ENCODE measurements at places on chromosomes 1 and 21.

- DNase-seq: no peak
Measured at GRCh38 chr21:46058431-46059145, 39.3 kb upstream of the COL6A2 start.

DNA sequence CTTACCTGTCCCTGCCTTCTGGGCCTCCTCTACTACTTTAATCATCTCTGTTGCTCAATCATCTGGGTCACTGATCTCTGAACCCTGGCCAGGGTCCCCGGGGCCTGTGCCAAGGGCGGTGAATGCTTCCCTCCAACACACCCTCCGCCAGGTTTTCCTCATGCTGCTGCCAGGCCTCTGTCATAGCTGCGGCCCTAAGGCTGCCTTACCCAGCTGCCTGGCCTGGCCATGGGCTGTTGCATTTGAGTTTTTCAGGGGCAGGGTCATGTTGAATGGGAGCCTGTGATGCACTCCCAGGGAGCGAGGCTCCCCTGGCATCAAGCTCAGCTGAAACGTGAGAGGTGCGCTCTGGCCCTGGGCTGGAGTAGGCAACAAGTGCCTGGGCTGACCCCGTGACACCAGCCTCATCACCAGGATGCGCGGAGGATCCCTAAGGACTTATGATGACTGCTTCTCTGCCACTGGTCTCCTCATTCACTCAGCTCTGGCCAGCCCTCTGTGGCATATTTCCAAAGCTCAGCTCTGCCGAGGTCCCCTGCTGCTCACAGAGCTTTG lies 7.6 kb downstream of the EDN2 start:
- no peak for DNase-seq

DNA sequence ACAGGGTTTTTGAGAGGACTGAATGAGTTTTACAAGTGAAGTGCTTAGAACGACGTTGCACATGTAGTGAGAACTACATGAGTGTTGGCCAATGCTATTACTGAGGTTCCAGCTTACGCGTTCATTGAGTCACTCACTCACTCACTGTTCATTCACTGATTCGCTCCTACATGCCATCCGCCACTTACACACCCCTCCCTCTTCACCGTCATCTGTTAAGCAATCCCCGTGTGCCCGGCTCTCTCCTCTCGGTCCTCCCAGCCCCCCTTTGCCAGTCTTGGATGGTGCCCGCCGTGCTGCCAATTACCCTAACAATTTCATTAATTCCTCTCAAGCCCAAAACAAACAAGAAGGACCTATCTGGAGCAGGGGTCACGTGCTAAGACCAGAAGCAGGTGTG lies 27.3 kb upstream of the EPHA2 start:
- peak; percentile 80 for DNase-seq

GRCh38 chr1:38253314-38253713 lies 206.7 kb upstream of the POU3F1 start:
- DNase-seq: no peak

DNA sequence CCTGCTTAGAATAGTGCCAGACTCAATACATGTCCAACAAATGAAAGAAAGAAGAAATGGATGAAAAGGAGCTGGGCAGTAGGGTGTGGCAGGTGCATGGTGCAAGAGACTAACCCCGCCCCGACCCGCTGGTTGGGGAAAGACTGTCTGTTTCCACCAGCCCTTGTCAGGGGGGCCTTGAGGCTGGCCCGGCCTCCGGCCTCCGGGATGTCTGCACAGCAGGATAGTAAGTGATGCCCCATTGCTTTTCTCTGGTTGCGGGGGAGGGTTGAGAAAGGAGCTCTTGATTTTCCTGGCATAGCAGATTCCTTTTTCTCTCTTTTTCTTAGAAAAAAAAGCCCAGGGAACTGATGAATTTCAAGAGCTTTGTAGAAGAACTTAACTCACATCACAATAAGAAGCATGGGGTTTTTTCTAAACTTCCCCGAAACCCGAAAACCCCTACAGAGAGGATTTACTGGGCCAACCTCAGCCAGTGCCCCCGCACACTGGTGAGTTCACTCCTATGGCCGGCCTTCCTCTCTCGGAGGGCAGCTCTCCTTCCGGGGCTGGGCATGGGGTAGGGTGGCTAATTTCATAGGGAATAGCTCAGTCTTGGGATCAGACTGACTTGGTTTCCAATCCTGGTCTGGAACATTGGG lies 12.5 kb upstream of the TTC22 start:
- DNase-seq: no peak

DNA sequence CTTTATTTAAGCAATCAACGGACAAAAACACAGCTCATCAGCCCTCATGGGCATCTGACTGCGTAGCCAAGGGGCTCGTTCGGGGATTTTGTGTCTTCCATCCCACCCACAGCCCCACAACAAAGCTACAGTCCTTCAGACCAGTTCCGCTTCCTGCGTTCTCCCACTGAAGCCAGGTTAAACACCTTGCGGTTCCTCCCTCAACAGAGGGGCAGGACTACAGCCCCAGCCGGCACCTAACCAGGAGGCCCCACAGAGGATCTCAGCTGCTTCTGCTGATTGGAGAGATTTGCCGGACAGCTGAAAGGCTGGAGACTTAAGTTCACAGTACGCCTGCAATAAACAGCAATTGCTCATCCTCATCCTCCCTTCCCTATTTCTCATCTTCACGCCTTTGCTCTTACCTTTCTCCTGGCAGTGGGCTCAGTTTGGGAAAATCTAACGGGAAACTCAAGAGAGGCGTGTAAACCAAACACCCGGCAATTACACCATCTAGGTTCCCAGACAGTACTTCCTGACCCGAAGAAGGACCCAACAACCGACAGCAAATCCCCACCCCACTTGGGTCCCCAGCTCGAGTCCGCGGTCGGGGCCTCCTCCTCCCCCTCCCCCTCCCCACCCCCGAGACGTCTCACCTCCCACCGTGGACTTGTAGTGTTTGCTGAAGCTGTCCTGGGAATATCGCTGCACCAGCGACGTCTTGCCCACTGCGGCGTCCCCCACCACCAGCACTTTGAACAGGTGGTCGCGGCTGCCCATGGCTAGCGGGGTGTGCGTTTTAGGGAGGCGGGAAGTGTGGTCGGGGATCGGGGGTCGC lies 876 bp downstream of the RAB29 start:
- no peak for DNase-seq

DNA sequence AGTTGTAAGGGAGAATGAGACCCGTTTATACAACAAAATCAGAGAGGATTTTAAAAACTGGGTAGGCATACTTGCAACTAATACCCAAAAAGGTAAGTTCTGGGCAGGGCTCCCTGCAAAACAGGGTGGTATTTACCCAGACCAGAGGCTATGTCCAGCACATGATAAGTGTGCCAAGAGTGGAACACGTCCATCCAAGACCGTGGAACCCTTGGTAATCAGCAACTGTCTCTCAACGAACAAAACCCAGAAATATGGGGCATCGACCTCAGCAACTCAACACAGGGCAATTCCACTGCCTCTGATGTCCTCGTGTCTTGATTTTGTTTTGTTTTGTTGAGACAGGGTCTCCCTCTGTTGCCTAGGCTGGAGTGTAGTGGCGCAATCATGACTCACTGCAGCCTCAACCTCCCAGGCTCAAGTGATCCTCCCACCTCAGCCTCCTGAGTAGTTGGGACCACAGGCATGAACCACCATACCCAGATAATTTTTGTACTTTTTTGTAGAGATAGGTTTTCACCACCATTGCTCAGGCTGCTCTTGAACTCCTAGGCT lies 26.7 kb upstream of the MX1 start:
- DNase-seq: no peak

DNA sequence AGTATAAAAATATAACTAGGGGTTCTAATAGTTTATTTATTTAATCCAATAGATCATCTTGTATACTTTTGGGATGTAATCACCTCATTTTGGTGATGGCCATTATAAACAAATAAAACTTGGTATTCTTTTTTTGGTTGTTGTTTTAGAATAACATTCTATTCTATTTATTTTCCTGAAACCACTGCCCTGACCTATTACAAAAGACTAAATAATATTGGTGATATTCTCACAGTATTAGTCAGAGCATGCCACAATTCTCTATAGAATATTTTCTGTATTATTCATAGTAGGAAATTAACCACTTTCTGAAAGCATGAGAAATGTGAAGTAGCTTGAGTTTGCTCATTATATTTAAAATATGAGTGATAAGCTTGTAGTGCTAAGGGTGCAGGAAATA lies 54.1 kb upstream of the LRRC7 start:
- no peak for DNase-seq

- no peak for DNase-seq
Measured at GRCh38 chr1:235725434-235725833, 75.8 kb upstream of the GNG4 start.

DNA sequence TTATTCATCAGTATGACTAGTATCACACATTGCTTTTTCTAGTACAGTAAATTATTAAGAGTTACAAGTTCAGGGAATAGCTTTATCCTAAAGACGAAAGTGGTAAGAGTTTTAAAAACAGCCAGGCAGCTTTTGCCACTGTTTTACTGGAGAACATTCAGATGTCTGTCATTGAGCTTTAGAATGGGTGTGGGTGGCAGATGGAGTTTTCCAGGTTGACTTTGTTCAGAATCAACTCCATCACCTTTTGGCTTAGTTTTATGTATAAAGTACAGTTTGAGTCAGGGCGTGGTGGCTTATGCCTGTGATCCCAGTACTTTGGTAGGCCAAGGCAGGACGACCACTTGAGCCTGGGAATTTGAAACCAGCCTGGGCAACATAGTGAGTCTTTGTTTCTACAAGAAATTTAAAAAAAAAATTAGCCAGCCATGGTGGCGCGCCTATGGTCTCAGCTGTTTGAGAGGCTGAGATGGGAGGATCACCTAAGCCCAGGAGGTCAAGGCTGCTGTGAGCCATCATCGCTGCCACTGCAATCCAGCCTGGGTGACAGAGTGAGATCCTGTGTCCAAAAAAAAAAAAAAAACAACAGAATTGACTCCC lies 29.9 kb upstream of the PLEKHM2 start:
- DNase-seq: no peak

DNA sequence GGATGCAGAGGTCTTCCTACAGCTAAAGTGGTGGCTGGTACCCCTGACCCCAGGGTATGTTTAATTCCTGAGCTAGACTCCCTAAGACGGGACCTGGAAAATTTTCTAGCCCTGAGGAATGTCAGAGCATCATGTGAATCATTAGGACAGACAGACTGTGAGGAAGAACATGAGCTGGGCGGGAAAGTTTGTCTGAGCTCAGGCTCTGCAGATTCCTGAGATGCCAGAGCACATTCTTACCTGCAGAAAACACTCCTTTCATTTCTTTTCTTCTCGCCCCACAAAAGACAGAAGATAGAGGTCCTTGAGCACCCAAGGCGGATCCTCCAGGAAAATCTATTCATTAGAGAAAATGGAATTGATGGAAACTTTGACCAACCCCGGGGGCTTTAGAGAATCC lies 6.5 kb downstream of the CAPN2 start:
- DNase-seq: no peak

- DNase-seq: no peak
Measured at GRCh38 chr1:44778705-44779576, 3.6 kb downstream of the RPS8 start.

GRCh38 chr1:205505076-205505729 lies 734 bp downstream of the CDK18 start:
- no peak for DNase-seq

- DNase-seq: peak; percentile 84
Measured at GRCh38 chr1:187691439-187691838, 862.7 kb downstream of the PLA2G4A start.

- DNase-seq: no peak
Measured at GRCh38 chr1:82411605-82412004, 610.9 kb downstream of the ADGRL2 start.

- DNase-seq: no peak
Measured at GRCh38 chr1:211925016-211925415, 94.5 kb upstream of the LPGAT1 start.

DNA sequence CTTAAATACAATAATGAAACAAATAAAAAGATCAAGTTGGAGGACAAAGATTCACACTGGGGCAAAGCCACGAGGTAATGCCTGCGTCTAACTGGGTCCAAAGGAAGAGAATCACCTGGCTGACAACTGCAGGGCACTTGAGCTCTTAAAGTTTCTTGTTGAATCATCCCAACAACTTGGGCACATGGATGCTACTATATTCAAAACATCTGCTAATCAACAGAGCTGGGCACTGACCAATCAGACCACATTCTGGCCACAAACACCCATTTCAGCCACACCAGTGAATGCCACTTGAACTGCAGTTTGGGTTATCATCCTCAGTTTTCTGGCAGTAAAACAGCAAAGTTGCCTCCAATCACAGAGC lies 51.0 kb downstream of the ABCA4 start:
- DNase-seq: peak; percentile 66

DNA sequence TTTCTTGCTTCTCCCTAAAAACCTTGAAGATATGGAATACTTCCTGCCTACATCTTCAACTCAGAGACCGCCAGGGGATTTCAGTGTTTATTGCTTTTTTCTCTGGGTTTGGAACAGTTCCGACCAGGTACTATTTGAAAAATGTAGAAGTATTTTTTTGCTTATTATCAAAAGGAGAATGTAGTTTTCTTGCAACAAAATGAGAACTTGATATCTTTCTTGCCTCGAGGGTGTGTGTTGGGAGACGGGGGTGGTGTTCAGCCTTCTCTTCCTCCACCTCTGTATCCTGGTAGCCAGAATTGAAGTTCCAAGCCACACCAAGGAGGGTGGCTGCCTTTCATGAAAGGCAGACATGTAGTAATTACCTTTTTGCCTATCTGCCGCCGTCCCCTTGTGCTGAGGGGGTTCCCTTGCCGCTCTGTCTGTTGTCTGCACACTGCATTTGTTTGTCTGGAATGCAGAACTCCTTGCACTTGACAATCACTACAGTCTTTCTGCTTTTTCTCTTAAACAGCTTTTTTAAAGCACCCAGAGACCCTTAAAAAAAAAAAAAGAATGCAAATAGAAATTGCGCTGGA lies 212.1 kb downstream of the PBX1 start:
- no peak for DNase-seq

DNA sequence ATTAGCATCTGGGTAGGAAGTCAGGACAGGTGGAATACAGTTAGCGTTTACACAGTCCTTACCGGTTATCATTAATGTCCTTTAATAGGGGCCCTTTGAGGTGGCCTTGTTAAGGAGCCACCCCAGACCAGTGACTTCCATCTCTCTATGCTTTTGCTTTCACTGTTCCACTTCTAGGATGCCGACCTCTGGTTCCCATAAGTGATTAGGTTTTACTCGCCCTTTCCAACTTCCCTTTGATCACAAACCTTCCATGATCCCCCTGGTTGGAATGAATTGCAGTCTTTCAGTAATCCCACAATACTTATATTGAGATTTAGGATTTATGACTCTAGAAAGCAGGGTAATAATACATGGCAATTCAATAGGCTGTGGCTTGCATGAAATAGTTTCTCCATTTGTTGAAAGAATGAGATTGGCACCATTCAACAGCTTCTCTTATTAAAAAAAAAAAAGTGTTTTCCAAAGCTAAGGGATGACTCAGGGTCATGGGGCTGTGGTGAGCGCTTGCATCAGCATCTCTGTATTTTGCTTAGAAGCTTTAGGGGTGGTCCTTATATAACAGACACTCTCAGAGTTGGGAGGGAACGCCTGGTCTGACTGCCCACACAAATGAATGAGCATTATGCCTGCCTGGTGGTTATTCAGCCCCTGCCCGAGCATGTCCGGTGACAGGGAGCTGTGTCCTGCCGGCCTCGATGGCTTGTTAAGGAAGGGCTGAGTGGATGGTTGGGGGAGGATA lies 110.5 kb downstream of the CNIH3 start:
- DNase-seq: peak; percentile 94
